Nucleus accumbens (tissue), 56 donors: ENCODE measurements at places on chromosomes 7 and 10.

- no peak for DNase-seq
Observed at GRCh38 chr10:61990761-61991135, 89.2 kb downstream of the ARID5B start.

- peak; percentile 70 for DNase-seq
Observed at GRCh38 chr10:1187151-1187854, 131.1 kb downstream of the WDR37 start.

GRCh38 chr7:24971333-24972165 lies 8.4 kb downstream of the OSBPL3 start:
- DNase-seq: no peak

- DNase-seq: no peak
Observed at GRCh38 chr7:45579391-45579801, 5.2 kb downstream of the ADCY1 start.

DNA sequence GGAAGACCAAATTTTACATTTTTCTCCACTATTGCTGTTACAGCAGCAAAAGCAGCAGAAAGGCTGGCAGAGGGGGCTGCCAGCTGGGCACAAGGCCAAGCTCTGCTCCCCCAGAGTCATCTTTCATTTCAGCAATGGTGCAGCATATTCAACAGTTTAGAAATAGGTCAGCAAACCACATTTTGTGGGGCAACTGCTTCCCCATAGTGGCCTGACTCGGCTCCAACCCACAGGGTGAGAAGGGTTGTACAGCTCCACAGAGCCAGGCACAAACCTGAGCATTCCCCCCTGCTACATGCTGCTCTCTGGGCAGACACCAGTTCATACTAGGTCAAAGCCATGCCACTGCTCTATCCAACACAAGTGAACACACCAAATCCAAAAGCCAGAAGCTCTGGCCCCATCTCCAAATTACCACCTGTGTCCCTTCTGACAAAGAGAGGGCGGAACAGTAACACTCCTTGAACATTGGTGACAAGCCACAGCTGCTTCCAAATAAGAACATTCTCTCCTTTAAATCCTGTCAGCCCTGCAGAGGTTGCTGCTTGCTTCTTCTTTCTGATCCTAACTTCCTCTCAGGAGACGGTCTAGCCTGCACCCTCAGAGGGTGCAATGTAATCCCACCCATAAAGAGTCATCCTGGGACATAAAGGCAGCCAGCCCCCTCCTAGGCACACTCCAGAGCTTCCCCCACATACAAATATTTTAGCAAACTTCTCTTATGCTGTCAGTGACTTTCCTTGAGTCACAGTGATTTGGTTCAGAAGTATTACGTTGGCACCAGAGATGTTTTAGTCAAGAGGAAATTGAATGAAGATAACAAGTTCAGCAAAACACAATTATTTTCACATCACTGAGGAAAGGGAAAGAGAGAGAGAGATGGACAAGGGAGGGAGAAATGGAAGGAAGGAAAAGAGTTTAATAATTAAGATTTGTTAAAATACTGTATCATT lies 39.0 kb upstream of the SLIT1 start:
- no peak for DNase-seq
